ENCODE measurements at places on chromosomes 4 and X.

DNA sequence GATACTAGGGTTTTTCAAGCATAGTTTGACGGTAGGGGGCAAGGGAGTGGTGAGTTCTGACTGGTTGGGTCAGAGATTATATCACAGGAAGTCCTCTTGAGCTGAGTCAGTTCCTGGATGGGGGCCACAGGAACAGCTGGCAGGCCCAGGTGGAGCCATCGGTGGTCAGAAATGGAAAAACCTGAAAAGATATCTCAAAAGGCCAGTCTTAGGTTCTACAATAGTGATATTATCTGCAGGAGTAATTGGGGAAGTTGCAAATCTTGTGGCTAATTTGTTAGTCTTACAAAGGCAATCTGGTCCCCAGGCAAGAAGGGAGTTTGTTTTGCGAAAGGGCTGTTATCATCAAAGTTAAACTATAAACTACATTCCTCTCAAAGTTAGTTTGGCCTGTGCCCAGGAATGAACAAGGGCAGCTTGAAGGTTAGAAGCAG is 159.3 kb downstream of the PTCHD1 start:
- DNase-seq, result no peak

GRCh38 chrX:16587836-16588235 is 62.1 kb upstream of the S100G start:
- no peak for DNase-seq

- no peak for DNase-seq
These were observed 934.5 kb upstream of the TENM3 start for GRCh38 chr4:181308476-181309312.

DNA sequence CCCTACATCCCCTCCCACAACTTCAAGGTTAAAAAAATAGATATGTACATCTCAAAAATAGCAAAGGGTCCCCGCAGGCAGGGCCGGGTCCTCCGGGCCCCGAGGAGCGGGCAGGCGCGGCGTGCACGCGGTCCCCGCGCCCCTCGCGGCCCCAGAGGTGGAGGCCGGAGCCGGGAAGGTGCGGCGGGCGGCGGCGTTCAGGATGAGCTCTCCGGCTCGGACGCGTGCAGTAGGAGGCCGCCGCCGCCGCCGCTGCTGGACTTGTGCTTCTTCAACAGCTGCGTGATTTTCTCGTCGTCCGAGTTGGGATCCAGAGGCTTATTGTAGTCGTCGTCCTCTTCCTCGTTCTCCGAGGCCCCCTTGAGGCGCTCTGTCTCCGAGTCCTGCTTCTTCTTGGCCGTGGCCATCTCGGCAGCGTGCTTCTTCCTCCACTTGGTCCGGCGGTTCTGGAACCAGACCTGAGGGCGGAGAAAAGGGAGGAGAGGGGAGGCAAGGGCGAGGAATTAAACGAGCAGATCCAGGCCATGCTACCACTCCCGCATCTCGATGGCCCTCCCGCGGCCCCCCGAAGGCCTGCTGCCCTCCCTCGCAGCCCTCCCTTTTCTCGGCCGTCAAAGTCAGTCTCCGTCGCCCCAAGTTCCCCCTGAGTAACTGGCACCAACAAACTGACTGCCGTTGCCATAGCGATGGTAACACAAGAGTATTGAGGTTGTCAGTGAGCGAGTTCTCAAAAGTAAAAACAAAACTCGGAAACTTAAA is 5.8 kb downstream of the NKX6-1 start:
- peak; percentile 41 for DNase-seq

GRCh38 chrX:57232658-57233360 is 53.7 kb upstream of the FAAH2 start:
- DNase-seq, result no peak

DNA sequence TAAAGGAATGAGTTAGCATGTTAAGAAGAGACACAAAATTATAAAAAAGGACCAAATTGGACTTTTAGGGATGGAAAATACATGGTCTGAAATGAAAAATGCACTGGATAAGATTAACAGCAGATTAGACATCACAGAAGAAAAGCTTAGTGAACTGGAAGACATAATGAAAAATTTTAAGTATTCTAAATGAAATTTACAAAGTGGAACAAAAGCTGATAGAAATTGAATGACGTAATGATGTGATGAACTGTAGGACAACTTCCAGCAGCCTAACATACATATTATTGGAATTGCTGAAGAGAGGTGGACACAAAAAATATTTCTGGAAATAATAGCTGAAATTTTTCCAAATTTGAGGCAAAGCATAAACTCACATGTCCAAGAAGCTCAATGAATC is 39.6 kb upstream of the GPR173 start:
- DNase-seq, result no peak

Measured in activated naive CD4-positive, alpha-beta T cell treated with anti-CD3 and anti-CD28 coated beads for 36 hours (primary cell).